H9 (cell line): ENCODE measurements at places on chromosomes 6 and 20. TPM values are rescaled to one million over a fixed set of nuclear protein-coding genes. Genes with fewer than 3 reads are reported as not detected.

The MATN4 gene
- 0.11 TPM in 1 of 2 replicates, not detected in the other for total RNA-seq

The ETV7 gene
- total RNA-seq, result 0.92 and 0.94 TPM in 2 replicates

The FOXS1 gene
- total RNA-seq, result 0.22 TPM in 1 of 2 replicates, not detected in the other

The KCNK5 gene
- total RNA-seq, result 30.0 and 31.8 TPM in 2 replicates

The IL17F gene
- total RNA-seq, result not detected in 2 replicates
